ENCODE measurements at places on chromosomes 2 and 18. TPM values are rescaled to one million over a fixed set of nuclear protein-coding genes. Genes with fewer than 3 reads are reported as not detected.

DNA sequence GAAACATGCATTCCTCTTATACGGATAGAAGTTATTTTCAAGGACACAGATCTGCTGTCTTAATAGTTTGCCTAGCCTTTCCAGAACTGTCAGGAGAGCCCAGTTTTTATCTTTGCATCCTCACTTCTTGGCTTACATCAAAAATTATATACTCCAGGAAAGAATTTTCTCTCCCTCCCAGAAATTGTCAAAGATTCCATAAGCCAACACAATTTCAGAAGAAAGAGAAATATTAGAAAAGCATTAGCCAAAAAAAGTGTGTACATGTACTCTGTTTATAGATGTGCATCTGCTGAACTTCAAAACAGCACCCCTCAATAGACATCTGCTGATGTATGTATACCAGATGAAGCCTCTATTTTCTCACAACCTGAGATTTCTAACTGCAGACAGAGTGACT, 210.4 kb downstream of the METTL4 start:
- DNase-seq: no peak

DNA sequence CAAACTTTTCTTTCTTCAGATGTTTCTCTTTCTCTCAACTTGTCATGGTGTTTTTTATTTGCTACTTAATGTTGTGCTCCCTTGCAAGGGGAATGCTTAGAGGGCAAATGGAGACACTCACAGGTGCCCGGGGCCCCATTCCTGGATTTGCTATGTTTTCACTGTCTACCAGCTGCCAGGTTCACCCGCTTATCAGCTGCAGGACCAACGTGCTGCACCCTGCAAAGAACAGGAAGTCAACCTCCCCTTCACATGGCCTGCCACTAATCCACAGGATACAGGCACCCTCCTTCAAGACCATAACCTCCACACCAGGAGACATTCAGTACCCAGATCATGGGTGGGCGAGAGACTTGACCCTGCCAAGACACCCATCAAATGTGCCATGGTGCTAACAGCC, 237.6 kb upstream of the STON1 start:
- no peak for DNase-seq

MTX2 gene
- 20.9 TPM for total RNA-seq

DNA sequence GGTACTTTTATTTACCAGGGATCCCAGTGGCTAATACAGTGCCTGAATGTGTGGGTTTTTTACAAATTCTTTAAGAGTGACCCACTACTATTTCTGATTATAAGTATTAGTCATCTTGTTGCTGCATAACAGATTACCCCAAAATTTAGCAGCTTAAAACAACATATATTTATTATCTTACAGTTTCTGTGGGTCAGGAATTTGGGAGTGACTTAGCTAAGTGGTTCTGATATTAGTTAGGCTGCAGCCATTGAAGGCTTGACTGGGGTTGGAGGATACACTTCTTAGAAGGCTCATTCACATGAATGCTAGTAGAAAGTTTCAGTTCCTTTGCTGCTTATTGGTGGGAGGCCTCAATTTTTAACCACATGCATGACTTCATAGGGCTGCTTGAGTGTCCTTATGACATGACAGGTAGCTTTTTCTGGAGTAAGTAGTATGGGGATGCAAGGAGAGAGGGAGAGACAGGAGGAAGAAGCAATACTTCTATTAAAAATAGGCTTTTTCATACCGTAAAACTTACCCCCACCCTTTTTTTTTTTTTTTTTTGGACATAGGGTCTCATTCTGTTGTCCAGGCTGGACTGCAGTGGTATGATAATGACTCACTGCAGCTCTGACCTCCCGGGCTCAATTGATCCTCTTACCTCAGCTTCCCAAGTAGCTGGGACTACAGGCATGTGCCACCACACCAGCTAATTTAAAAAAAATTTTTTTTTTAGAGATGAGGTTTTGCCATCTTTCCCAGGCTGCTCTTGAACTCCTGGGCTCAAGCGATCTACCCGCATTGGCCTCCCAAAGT, 13.3 kb upstream of the POLE4 start:
- DNase-seq: no peak

DNA sequence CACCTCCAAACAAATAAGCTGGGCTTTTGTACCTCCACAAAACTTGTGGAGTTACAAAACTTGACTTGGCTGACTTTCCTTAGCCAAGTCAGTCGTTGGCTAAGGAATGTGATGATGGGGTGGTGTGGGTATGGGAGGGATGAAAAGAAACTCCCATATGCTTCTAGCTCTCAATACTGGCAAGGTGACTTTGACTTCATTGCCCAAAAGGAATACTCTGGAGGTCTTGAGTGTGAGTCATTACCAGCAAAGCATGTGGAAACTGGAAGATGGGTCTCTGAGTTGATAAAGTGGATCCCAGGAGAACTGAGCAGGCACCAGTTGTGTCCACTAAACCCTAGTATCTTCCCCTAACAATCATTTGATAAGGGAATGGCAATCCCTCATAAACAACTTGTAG, 226.7 kb downstream of the GULP1 start:
- no peak for DNase-seq

DNA sequence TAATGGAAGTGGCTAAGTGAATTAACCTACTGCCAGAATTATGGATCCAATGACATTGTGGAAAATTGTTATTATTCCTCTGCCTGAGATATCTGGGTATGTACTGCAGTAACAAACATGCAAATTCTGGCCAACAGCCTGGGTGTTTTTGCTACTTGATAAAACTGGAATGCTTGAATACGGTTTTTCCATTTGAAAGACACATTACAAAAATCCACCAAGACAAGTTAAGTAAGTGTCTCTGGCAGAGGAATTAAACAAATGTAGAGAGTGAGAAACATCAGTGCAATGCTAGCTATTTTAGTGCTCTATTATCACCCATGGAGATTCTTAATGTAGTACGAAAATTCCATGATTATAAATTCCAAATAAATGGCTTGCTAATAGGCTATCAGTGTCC, 312.4 kb upstream of the MEIS1 start:
- DNase-seq: no peak

SMYD1 gene
- total RNA-seq: not detected

IL1RN gene
- 2.0 TPM for total RNA-seq

ADAM23 gene
- total RNA-seq: 0.20 TPM

DNA sequence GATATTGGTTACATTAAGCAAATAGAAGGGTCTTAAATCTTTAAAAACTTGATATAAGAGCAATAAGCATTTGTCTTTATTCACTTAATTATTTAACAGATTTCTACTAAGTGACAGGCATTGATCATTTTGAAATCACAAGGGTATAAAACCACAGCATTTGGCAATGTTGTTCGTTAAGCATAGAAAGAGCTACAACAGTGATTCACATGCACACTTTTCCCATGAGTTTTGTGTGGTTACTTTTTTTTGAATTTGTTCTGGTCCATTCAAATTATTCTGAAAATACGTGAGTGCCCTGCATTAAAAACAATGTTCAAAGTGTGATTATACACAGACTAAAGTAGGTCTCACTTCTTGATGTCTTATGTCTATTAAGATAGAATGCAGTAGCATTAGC, 52.2 kb downstream of the LYPD6B start:
- DNase-seq: no peak
